Activated gamma-delta T cell treated with anti-CD3 and anti-CD28 coated beads, Interleukin-2, amount 50 U/mL, for 16 hours (primary cell): ENCODE measurements at places on chromosomes 7 and 10.

DNA sequence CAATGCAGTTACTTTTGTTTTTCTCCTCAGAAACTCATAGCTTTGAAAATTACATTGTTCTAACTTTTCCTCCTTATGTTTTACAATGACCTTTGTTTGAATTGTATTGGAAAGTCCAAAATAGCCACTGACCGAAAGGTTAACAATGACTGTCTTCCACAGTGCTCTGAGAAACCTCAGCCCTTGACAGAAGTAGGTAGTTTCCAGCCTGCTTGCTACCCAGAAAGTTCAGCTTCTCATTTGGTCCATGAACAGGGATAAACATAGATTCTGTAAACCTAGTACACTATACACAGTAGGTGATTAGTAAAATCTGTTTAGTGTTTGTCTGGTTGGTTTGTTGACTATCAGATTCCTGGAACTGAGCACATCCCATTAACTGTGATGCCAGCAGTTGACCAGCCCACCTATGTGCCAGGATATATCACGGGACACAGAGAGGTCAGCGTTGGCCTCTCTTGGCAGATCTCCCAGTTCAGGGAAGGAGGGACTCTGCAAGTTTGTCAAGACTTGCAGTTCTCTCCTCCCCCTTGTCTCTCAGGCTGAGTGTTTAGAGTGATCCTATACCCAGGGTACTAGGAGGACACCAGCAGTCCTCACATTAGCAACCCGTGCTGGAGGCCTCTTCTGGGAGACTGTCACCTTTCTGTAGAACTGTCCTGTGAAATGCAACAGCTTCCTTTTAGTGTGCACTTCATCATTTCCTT is 297.6 kb downstream of the ARHGAP12 start:
- no peak for DNase-seq

- no peak for DNase-seq
Measured at GRCh38 chr10:19663344-19663743, 152.9 kb upstream of the PLXDC2 start.

GRCh38 chr7:45663167-45663921 is 89.2 kb downstream of the ADCY1 start:
- DNase-seq: no peak

DNA sequence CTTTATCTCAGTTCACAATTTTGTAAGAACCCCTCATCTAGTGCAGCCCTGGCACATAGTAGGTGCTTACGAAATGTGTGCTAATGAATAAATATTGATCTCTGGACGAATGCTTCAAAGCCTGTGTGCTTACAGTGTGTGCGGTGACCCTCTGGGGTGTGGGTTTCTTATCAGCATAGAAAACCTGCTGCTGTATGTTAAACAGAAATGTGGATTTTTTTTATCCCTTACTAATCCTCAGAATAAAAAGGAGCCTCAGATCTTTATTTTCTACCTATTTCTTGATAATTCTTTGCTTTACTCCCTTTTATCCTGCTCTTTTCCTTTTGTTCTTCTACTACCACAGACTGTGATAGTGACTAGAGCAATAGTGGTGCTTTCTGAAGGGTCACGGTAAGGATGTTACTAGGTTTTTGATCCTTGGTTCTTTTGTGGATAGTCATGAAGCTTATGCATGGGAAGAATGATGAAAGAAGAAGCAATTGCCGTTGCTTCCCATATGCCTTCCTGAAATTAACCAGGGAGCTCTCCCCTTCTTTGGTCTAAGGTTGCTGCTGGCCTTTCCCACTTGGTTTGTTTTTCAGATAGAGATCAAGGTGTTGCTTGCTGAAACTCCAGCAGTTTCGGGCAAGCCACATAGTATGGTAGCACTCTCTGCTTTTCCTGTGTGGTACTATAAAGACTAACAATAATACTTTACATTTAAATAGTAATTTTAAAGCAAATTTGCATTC is 44.7 kb downstream of the SPAG6 start:
- no peak for DNase-seq

DNA sequence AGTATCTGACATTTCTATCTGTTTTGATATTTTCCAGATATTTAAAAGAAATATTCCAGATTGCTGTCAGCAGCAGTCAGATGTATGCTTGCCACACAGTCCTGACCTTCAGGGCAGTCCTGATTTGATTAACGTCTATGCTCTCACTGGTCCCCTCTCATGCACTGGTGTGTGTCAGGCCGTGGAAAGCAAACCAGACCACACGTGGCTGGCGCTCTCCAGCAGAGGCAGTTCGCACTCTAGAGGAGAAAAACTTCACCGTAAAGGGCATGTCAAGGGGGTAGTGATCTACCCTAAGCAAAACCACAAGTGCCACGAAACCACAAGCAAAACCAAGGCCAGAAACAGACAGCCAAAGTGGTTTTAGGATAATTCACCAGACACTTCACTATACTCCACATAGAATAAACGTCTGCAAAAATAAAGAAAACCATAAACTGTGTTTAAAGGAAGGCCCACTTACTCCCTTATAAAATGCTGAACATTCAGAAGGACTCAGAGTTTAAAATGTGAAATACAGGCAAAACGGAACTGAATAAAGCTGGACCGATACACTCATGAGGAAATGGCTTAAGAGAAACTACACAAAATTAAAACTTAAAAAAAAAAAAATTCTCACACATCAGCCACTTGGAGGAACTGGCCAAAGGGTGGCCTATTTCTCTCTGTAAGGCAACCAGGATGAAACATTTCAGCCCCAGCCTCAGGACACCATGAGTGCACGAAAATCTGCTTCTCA is 26.4 kb downstream of the PARP12 start:
- no peak for DNase-seq

DNA sequence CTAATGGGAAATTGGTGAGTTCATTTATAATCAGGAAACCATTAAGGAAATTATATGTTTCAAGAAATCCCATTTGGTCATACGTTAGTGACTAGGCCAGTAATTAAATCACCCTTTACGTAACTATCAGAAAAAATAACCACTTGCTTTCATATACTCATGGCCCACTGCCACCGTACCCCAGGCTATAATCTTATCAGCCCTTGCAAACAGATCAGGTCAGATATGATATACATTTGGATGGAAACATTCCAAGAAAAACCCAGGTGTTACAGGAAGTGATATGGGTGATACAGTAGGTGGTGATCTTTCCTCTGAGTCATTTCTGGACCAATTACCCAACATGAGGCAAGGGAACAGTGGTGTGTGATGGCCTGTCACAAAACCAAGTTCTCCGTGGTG is 481.0 kb upstream of the SEMA3A start:
- DNase-seq: no peak

DNA sequence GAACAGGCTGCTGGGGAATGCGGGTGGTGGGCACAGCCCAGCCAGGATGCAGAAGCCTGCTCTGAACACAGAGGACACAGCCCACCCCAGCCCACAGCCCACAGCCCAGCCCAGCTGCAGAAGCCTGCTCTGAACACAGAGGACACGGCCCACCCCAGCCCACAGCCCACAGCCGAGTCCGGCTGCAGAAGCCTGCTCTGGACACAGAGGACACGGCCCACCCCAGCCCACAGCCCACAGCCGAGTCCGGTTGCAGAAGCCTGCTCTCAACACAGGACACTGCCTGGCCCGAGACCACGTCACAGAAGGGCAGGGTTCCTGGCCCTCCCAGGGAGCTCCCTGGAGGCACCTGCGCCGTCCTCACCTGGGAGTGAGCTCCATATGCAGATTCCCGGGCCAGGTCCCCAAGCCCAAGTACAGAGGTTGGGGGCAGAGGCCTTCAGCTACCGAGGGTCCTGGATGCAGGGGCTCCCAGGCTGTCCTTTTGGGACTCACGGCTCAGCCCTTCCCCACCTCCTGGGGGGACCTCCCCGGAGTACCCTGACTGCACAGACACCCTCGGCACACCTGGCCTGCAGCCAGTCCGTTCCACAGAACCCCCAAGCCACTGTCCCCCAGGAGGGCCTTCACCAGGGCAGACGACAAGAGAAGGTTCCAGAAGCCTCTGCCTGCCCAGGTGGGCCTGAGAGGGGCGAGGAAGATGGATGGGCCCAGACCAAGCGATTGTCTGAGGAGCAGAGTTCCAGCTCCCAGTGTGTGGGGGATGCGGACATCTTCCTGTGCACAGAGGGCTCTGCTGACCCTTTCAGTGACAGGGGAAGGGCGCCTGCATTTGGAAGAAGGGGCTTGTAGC is 23.7 kb upstream of the FOXL3 start:
- no peak for DNase-seq

DNA sequence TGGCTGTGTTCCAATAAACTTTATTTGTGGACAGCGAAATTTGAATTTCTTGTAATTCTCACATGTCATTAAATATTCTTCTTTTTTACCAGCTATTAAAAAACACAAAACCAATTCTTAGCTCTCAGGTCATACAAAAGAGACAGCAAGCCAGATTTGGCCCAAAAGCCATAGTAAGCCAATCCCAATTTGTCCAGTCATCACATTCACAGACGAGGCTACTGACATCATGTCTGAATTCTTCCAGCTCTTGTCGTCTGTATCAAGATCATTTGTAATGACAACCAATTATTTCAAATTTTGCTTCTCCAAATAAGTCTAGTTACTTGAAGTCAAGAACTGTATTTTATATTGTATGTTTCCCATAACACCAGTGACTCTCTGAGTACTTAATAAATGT is 266.5 kb downstream of the PAXIP1 start:
- no peak for DNase-seq

- no peak for DNase-seq
Measured at GRCh38 chr10:7789390-7789789, 1.4 kb downstream of the ATP5F1C start.

GRCh38 chr7:22841954-22842353 is 19.3 kb upstream of the TOMM7 start:
- no peak for DNase-seq

GRCh38 chr10:47025253-47025539 is 114.0 kb downstream of the PTPN20 start:
- no peak for DNase-seq

DNA sequence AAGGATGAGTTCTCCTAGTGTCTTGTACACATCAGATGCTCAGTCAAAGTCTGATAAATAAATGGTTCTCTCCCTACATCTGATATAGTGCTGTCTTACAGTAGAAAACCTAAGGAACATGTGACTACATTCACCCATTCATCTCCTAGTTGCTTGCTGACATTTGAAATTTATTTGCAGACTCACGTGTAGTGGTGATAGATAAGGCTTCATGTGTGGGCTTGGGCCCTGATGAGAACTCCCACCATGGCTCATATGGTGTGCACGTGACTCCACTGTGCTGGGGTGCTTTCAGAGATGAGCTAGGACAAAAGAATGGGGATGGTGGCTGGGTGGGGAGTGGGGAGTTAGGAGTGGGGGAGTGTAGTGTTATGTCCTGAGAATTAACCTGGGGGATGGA is 287.3 kb downstream of the RPS24 start:
- DNase-seq: no peak

DNA sequence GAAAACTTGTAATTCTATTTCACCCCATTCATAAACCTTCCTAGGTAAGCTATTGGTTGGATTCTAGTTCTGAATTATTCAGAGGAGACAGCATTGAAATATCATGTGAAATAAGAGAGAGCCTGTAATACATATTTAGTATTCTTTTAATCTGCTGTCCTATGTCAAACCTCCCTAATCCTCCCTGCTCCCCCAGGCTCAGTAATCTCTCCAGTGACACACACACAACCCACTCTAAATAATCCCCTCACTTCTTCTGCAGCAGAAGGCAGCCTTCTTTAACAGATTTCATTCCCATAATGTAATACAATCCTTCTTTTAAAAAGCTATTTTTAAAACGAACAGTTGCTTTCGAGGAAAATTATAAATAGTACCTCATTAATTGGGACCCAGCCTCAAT is 639.7 kb upstream of the AUTS2 start:
- DNase-seq: no peak

DNA sequence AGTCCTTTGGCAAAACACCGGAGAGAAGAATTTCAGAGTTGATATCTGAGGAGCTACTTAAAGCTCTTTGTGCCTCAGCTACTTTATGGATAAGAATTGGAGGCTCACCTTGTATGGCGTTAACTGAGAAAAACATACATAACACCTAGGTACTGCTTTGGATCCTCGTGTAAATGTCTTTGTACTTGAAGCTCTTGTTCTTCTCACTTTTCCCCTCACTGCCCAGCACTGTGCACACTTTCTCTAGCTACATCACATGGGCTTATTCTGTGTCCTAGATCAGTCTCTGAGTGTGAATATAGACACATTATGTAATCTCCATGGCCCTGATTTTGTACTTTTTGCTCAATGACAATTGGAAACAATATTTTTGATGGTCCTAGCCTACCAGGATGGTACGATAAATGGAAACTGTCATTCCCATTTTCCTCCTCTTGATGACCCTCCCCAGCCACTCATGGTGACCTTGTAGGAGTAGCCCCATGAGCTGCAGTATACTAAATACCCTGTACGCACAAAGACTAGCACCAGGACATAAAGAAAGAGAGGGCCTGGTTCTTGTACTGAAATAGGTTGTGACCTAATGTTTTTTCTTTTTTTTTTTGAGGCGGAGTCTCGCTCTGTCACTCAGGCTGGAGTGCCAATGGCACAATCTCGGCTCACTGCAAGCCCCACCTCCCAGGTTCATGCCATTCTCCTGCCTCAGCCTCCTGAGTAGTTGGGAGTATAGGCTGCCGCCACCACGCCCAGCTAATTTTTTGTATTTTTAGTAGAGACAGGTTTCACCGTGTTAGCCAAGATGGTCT is 22.1 kb downstream of the STAMBPL1 start:
- no peak for DNase-seq

DNA sequence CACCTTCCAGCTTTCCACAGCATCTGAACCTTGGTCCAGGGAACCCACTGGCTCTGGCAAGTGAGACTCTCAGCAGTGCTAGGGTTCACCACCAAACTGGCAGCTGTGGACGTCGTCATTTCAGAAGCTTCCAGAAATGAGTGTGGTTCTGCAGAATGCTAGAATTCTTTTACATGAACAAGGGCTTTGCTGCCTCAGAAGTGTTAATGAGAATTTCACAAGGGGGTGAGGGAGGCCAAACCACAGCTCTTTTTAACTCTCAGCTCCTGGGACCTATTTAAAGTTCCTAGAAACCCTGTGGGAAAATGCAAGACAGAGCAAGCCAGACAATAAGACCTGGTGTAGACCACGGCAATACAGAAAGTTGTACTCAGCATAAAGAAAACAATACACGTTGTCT is 129.3 kb upstream of the BET1 start:
- no peak for DNase-seq

DNA sequence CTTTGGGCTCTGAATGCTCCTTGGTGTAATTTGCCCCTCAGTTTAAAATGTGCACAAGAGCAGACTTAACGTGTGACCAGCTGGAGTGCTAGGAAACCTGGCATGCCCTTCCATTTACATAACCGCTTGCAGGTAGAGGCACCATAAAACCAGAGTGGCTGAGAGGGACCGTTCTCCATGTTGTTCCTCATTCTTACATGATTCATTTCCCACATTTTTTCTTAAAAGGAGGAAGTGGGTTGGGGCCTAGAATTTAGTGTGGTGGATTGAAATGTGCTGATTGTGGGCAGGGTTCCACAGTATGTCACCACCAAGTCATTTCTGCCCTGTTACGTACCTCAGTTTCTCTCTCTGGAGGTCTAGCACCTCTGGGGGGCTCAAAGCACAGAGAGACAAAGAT is 375.8 kb upstream of the VSTM2A start:
- no peak for DNase-seq

GRCh38 chr7:18958627-18959026 is 158.8 kb downstream of the TWIST1 start:
- DNase-seq: no peak
